GM12892 (cell line): ENCODE measurements at places on chromosomes 5 and 9.
A peak's percentile ranks its signal among the peaks of the same experiment; 100 is the strongest.

DNA sequence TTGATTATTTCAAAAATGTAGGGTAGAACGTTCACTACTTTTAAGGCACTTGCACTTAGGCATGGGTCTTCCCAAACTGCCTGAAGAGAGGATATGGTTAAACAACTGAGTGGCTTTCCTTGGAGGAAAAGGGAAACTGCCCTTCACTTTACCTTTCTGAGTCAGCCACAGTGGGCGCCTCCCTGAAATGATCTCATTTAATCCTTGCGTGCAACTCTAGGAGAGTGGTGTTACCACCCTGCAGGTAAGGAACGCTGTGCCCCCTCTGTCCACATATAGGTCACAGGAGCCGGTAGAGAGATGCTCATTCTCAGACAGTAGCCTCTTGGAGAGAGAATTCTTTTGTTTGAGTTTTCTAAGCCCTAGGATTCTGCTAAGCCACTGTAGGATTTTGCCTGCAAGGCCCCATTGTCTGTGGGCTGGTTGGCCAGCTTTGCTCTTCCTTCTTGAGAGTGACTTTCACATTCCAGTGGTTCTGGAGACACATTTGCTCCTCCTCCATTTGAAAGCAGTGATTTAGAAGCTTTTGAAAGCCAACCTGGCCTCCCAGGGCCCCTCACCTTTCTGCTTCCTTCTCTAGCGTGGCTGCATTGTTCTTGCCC, 110.3 kb upstream of the CTSL start:
- no peak for DNase-seq

DNA sequence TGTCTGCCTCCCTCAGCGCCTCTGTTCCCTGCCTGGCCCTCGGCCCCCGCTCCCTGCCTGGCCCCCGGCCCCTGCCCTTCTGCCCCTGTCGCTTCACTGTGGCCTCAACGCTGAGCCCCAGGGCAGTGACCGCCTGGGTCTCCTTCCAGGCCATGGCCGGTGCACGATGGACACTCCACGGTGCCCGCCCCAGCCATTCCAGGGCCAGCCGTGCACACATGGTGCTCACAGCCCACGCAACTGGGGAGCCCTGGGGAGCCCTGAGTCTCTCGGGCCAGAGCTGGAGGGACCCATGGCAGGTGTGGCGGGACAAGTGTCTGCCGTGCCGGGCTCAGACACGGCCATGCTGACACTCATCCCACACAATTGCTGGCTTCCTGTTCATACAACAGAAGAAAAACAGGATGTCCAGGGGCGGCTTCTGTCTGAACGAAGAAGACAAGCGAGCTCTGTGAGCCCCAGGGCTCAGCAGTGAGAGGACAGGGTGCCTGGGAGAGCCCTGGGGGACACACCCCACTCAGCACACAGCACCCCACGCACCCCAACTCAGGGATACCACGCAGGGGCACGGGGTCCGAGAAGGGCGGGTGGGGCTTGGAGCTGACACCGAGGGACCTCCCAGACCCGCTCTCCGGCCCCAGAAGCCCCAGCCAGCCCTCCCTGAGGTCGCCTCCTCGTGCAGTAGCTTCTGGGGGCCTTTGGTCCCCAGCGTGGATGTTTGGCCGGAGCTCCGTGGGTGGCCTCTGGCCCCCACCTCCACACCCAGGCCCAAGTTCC, 35.7 kb downstream of the EXD3 start:
- DNase-seq = no peak

DNA sequence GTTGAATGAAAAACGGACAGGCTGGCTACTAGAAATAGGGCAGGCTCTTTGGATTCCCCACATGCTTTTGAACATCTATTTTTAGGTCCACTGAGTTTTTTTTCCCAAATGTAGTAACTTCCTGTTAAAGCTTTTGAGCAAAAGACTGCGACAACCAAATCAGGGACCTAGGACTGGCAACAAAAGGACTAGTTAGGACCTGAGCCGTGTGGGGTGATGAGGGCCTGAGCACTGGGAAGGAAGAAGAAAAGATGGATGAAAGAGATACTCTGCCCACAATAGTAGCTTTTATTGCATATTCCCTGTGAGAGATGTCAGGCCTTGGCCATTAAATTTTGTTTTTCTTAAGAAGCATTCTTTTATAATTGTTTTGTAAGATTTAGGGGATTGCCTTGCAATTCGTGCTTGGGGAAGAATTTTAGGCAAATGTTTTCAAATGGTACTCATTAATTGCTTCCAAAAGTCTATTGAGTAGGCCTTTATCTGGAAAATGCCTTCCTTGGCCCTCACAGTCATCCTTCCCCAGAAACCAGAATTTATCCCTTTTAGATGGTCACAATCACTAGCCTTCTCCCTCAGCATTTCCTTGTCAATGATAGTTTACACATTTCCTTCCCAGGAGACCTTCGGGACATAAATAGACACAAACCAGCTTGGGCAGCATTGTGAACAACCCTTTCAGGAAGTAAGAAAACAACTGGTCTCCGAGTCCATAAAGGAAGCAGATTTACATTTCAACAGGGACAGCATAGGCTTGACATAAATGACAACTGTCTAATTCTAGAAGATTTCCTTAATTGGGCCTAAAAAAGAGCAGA, 166.5 kb downstream of the RMI1 start:
- no peak for DNase-seq

DNA sequence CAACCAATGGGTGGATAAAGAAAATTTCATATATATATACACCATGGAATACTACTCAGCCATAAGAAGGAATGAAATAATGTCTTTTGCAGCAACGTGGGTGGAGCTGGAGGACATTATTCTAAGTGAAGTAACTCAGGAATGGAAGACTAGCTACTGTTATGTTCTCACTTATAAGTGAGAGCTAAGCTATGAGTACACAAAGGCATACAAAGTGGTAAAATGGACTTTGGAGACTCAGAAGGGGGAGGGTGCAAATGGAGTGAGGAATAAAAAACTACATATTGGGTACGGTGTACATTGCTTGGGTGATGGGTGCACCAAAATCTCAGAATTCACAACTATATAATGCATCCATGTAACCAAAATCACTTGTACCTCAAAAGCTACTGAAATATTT, 67.2 kb upstream of the RUSC2 start:
- no peak for DNase-seq

DNA sequence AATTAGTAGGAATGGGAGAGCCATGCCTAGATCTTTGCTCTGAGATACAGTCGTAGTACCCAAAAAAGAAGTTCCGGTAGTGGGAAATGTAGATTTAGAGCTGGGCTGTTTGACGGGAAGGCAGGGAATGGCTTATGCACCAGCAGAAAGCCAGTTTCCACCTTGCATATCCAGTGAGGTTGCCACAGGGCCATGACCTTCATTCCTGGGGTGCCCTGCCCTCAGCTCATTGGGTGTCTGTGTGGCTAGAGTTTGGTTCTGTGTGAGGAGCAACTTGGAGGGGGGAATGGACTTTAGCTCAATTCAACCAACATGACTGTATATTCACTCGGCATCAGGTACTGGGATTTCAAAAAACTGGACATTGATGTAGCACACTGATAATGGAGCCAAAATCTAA, 300.1 kb downstream of the MLLT3 start:
- no peak for DNase-seq

GRCh38 chr5:76451031-76451701, 48.1 kb downstream of the IQGAP2 start:
- no peak for DNase-seq

GRCh38 chr9:99509900-99510535, 287.9 kb downstream of the SEC61B start:
- no peak for DNase-seq

GRCh38 chr9:89431930-89432725, 65.8 kb downstream of the SEMA4D start:
- DNase-seq = no peak

GRCh38 chr5:38600329-38601045, 44.0 kb upstream of the LIFR start:
- DNase-seq = no peak

GRCh38 chr9:69073103-69073502, 37.6 kb downstream of the FXN start:
- DNase-seq = no peak

GRCh38 chr5:53180538-53180937, 71.0 kb upstream of the MOCS2 start:
- DNase-seq = no peak

DNA sequence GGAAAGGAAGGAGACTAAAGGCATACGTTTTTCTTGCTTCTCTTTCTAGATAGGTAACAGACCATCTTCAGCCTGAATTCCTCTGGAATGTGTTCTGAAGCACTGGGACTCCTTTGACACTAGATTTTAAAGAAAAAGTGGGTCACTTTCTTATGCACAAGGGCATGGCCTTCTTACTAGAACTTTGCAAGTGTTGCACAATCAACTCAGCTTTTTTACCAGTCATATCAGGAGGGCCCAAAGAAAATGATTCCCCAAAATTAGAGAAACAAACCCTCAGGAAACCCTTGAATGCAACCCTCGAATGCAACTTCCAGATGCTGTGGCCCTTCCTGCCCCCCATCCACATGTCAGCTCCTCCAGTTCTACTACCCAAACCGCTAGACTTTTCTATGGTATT, 93.9 kb downstream of the YTHDC2 start:
- no peak for DNase-seq

GRCh38 chr9:114237781-114238180, 82.4 kb downstream of the COL27A1 start:
- no peak for DNase-seq

DNA sequence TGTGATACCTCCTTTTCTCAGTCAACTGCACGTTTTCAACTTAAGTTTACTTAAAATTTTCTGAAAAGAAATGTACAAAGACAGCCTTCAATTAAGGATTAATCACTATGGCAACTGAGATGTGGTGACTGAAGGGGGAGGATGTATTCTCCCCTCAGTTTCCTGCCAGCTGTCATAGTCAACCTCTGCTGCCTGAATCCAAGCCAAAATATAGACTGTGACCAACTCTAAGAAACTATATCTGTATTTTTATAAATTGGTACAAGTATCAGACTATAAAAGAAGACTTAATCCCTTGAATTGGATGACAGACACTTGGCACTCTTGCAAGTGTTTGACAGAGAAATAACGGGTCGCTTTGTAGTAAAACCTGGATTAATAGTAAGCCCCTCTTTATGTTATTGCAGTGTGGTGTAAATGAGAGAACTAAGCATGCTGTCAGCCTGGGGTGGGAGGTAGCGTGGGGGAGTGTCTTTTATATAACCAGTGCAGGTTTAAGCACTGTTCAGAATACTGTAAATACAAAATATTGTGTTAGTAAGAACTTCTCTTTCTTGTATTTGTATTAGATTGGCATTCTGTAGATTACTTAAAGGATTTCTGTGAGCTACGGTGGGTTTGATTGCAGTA, 106.4 kb downstream of the ERCC6L2 start:
- DNase-seq = no peak

DNA sequence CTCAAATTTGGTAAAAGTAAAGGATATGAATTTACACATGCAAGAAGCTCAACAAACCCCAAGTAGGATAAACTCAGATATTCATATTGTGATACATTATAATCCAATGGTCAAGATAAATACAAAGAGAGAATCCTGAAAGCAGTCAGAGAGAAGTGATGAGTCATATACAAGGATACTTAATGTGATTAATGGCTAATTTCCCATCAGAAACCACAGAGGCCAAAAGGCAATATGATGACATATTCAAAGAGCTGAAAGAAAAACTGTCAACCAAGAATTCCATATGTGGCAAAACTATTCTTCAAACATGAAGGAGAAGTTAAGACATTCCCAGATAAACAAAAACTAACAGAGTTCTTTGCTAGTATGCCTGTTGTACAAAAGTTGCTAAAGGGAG, 19.5 kb upstream of the IRF1 start:
- no peak for DNase-seq

GRCh38 chr5:24381861-24382489, 262.8 kb downstream of the CDH10 start:
- no peak for DNase-seq

- no peak for DNase-seq
Observed at GRCh38 chr5:110398951-110399350, 327.5 kb downstream of the TMEM232 start.

GRCh38 chr5:78647838-78648358, 674 bp downstream of the LHFPL2 start:
- DNase-seq = peak; percentile 44

GRCh38 chr5:167001246-167001645, 1290.2 kb upstream of the WWC1 start:
- DNase-seq = no peak

DNA sequence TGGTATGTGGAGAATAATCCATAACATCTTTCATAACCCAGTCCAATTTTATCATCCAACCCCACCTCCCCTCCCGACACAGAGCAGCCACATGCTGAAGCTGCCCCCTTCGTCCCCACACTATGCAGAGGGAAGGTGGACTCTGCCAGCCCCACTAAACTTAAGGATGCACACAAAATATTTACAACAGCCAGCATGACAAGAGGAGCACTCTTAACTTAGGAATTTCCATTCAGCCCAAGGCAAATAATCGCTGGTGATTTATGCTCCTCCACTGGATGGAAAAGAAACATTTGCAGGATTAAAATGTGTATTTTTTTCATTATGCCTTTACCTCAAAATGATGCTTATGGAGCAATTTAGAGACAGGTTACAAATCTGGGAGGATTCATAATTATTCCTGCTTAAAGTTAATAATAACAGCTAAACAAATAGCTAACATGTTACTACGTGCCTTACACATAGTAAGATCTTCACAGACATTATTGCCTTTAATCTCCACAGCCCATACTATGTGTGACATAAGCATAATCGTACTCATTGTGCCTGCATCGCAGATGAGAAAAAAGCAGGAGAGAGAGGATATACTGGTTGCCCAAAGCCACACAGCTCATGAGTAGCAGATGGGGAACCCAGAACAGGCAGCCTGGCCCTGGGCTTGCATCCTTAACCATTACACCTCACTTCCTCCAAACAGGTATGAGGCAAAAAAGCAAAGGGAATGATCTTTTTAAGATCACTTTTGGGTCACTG, 92.6 kb downstream of the GLIS3 start:
- DNase-seq = no peak

DNA sequence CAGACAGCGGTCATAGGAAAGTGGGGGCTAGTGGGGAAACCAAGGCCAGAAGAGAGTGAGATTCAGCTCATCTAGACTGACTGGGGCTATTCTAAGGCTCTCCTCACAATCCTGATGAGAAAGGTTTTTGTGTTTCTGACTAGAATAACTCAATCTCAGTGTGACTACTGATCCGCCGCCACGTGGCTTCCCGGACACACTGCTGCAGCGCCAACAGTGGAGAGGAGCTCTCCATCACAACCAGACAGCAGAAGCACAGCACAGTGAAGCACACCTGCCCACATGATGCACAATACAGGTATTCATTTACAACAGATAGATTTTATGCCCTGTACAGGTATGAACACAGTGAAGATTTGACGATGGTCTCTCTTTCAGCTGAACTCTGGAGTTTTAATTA, 25.4 kb downstream of the NREP start:
- DNase-seq = no peak

DNA sequence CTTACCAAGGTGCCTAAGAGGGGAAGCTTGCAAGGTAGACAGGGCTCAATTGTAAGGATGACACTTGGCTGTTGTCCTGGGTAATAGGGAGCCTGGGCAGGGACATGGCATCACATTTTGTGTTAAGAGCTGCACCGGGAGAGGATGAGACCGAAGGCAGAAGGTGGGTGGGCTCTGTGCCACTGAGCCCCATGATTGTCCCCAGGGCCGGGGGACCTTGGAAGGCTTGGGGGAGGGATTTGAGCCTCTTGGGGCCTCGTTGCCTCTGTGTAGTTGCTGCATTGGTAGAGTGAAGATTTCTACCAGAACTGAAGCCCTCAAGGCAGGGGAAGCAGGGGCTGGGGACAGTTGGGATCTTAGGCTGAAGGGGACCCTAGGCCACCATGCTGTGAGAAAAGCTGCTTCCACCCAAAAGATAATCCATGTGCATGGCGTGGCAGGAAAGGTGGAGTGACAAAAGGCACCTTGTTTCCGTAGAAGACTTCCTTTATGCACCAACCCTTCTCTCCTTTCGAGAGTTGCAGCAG, 11.9 kb downstream of the FGF18 start:
- DNase-seq = no peak

GRCh38 chr9:77589046-77589795, 58.9 kb downstream of the GNA14 start:
- no peak for DNase-seq
